Cortex of kidney (tissue), 1 donor: ENCODE measurements at places on chromosomes 2 and 18.
A peak's percentile ranks its signal among the peaks of the same experiment; 100 is the strongest.

DNA sequence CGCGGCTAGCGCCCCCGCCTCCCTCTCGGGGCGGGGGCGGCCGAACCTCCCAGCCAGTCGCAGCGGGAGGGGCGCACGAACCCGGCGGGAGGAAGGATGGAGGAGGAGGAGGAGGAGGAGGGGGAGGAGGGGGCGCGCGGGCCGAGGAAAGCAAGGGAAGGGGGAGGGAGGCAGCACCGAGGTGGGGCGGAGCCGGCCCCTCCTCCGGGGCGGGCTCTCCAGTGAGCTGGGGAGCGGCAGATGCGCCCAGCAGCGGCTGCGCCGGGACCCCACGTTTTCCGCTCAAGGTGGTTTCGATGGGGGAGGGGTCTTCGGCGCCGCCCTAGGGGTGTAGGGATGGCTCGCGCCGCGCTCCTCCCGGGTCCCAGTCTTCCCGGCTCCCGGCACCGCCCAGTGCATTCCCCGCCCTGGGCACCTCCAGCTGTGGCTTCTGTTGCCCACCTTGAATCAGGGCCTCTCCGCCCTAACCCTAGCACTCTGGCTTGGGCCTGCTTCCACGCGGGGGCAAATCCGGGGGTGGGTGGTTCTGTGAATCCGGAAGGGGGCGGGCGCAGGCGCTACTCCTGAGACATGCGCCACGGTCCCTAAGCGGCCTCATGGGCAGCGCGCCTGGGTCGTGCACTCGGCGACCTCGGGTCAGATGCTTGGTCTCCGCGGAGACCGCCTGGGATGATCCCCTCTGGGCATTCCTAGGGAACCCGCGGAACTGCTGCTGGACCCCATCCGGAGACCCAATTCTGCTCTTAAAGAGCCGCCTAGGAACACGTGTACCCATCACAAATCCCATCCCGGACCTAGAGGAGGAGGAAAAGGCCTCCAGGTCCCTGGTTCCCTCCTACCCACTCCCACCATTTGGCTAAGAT lies at the start of gene FBXO41:
Gene FBXO41 (minus strand): TSS at position 183 of the 863 bp plus-strand sequence. CDS start 14,848 bp downstream, outside the sequence.
- no peak for DNase-seq

GRCh38 chr2:209556354-209556961 lies 132.6 kb downstream of the MAP2 start:
- no peak for DNase-seq

DNA sequence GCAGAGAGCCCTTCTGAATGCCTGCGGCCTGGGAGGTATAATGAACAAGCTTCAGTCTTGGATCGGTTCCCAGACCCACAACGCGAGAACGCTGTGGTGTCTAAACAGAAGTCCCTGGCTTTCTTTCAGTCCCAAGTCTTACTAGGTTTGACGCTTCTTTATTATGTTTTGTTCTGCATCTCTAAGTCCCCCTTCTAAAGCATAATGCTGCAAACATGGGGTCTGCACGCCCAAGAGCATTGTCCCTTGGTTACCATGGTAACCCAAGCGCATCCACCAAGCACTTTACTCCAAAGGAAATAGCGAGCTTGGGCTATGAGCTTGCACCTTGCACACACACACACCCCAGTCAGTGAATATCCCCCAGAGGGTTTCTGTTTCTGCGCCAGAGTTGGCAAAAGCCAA lies 193.7 kb downstream of the INO80D start:
- no peak for DNase-seq

DNA sequence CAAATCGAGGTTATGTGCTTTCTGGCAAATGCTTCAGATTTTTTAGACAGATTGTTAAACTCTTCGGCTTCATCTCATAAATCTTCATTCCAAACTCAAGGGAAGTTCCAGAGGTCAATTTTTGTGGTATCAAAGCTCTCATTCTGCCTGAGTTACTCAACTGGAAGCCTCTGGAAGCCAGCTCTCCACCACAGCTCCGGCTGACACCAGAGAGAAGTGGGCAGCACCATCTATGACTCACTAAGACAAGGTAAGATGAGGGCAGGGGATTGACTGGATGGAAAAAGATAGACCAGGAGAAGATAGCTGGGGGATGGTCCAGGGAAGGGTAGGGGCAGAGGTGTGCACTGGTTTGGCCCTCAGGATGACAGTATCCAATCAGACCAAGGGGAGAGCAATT lies 137.3 kb upstream of the HNRNPA3 start:
- no peak for DNase-seq

GRCh38 chr18:76622651-76623050 lies 127.6 kb upstream of the ZNF516 start:
- DNase-seq = no peak

- DNase-seq = no peak
Measured at GRCh38 chr2:237879991-237880560, 20.7 kb downstream of the RAMP1 start.

GRCh38 chr18:50696929-50697328 lies 122.9 kb downstream of the MRO start:
- no peak for DNase-seq

DNA sequence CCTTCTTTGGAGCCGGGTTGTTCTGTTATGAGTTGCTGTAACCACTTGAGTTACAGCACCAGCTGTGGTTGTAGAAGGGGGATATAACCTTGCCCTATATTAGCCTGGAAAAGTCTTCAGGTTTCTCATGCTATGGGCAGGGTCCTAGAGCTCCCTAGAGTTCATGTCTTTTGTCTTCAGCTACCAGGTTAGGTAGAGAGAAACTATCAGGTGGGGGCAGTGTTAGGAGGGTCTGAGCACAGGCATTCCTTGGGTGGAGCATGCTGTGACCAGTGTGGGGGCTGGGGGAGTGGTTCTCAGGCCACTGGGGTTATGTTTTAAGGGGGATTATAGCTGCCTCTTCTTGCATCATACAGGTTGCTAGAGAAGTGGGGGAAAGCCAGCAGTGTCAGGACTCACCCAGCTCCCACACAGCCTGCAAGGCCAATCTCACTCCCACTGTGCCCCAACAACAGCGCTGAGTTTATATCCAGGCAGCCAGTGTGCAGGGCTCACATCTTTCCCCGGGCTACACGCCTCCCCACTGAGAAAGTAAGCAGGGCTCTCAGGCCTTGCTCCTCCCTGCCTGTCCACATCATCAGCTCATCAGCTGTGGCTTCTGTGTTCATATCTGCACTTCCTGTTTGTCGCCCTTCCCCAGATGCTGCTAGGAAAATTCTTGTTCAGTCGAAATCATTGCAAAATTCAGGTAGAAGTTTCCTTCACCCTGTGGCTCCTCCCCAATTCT lies 133.8 kb upstream of the NRXN1 start:
- DNase-seq = no peak

GRCh38 chr2:24509425-24509824 lies 18.4 kb downstream of the NCOA1 start:
- no peak for DNase-seq

DNA sequence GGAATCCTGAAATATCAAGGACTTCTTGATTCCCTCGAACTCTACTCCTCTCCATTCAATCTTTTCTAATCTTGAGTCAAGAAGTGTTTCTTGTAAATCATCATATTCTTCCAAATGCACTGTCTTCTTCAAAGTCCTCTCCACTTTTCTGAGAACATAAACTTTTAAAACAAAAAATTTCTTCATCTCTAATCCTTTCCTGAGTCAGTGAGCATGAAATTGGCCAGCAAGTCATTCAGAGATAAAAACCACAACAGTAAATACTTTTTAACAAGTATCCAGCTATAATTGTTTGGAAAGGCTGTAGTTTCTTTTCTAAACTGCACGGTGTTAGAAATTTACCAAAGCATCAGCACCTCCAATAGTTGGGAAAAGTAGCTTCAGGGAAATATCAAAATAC lies 312.6 kb upstream of the GALNT5 start:
- DNase-seq = no peak

DNA sequence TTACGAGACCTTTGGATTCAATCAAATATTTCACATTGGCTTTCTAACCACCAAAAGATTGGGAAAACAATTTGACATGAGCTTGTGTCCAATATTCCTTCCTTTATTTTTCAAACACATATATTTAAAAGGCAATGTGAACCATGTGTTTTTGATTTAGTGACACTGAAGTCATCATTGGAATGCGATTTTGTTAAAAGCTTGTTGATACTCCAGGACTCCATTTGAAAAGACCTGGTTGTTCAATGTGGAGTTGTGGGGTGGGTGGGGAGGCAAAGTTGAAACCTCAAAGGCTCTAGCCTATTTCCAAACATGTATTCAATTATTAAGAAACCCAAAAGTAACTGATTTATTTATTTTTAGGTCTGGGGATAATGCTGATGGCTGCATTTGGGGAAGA lies 114.1 kb upstream of the TRIB2 start:
- DNase-seq = no peak

GRCh38 chr2:11863103-11863502 lies 116.7 kb downstream of the LPIN1 start:
- DNase-seq = no peak

DNA sequence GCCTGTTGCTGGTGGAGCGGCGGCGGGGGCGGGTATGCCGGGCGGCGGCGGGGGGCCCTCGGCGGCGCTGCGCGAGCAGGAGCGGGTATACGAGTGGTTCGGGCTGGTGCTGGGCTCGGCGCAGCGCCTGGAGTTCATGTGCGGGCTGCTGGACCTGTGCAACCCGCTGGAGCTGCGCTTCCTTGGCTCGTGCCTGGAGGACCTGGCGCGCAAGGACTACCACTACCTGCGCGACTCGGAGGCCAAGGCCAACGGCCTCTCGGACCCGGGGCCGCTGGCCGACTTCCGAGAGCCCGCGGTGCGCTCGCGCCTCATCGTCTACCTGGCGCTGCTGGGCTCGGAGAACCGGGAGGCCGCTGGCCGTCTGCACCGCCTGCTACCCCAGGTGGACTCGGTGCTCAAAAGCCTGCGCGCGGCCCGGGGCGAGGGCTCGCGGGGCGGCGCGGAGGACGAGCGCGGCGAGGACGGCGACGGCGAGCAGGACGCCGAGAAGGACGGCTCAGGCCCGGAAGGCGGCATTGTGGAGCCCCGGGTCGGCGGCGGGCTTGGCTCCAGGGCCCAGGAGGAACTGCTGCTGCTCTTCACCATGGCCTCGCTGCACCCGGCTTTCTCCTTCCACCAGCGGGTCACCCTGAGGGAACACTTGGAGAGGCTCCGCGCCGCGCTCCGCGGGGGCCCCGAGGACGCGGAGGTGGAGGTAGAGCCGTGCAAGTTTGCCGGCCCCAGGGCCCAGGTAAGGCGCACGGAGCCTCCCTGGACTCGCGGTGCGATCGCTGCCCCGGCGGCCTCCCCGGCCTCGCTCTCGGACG lies 1.0 kb downstream of the ZCCHC2 start:
- DNase-seq = peak; percentile 10

DNA sequence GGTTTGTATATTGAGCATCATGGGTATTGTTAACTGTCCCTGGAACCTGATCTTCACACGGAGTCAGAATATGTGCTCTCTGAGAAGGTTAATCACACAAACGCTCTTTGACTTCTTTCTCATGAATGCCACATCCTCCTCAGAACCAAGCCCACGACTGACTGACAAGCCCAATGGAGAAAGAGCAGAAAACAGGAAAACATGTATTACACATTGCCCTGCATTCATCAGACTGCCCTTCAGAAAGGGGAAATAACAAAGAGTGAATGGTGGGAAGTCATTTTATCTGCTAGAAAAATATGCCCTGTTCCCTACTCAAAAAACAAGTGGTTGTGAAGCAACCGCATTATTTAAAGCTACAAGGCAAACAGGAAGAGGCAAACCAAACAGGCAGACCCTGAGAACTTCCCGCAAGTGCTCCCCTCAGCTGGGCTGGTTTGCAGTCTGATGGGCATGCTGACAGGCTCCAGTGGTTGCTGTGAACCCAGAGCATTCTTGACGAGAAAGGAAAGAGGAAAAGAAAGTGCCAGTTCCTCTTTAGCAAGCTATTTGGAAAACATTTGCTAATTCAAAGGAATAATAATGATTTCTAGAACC lies 172.9 kb upstream of the SETBP1 start:
- no peak for DNase-seq

GRCh38 chr18:24992491-24992890 lies 359.5 kb downstream of the ZNF521 start:
- DNase-seq = no peak
